ENCODE measurements at places on chromosomes 5 and 9.

DNA sequence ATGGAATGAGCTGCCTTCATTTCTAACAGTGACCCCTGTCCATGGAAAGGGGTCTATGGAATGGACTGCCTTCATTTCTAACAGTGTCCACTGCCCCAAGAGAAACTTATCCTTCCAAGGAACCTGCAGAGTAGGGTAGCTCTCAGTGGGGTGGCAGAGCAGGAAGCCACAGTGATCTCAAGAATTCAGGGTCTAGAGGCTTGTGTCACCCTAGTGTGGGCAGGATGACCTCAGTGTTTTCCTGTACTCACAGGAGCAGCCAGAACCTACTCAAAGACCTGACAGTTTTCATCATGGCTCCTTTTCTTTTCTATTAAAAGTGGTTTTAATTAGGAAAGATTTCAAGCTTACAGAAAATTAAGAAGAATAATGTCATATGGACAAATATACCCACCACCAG is 27.5 kb downstream of the SEC61B start:
- no peak for DNase-seq

DNA sequence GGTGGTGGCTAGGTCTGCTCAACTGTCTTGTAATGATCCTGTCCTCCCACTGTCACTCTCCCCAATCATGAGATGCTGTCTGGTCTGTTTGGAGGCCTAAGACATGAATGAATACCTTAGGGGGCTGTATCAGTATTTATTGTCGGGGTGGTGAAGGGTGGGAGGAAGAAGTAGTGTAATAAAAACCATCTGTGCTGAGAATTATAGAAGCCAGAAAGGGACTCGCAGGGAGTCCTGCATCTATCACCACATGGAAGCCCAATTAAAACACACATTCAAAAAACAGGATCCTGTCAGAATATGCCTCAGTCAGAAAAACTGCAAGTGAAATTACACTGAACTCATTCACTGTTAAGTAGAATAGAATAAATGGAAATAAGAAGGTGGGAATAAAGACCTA is 1134.3 kb upstream of the C9orf72 start:
- DNase-seq: no peak

GRCh38 chr5:71582945-71583584 is 4.1 kb upstream of the MCCC2 start:
- DNase-seq: no peak

GRCh38 chr5:111859031-111859430 is 102.0 kb upstream of the NREP start:
- DNase-seq: no peak
